Nucleus accumbens (tissue), 56 donors: ENCODE measurements at places on chromosomes 6 and 20.

DNA sequence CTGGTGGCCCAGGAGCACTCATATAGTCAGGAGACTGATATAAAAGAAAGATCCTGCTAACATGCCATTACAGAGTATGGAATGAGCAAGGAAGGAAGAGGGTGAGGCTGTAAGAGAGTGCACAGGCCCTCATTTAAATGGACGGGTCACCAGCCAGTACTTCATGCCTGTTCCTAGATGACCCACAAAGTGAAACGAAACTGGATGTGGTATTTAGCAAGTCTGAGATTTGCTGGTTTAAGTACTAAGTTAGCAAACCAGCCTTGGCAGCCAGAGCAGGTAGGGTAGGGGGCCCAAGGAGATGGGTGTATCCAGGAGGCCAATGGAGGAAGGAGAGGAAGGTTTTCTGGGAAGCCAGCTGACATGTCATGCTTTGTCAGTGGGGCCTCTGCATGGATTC is 15.9 kb downstream of the NT5E start:
- DNase-seq = no peak

DNA sequence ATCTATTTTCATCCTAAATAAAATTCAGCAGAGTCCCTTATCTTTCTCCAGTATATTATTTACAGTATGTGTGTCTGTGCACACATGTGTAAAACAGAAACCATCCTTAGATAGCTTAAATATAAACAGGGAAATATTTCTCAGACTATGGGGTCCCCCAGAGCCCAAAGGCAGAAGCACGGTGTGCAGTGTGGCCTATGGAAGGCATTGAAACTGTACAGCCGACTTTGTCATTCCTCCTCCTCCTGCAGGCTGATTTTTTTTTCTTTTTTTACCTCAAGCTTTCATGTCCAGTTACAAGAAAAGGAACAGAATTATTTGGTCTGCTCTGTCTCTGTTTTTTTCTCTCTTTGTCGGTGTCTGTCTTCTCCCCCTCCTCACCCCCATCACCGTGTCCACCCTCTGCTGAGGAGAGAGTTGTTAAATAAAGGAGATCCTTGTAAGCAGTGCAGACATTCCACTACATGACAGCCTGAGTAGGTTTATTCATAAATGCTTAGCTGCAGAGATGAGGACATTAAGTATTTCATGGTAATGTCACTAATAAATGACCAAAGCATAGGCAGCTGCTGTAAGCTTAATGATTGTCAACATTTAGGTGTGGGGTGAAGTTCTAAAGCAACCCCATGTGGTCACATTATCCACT is 31.8 kb upstream of the SLC35D3 start:
- DNase-seq = no peak

GRCh38 chr20:13877793-13878192 is 93.0 kb downstream of the NDUFAF5 start:
- no peak for DNase-seq

- DNase-seq = no peak
These were observed 141.6 kb upstream of the EYA4 start for GRCh38 chr6:133099573-133099972.

- no peak for DNase-seq
These were observed 1.9 kb downstream of the NFATC2 start for GRCh38 chr20:51540580-51540979.

- no peak for DNase-seq
These were observed 26.4 kb downstream of the ABHD12 start for GRCh38 chr20:25364180-25364788.

DNA sequence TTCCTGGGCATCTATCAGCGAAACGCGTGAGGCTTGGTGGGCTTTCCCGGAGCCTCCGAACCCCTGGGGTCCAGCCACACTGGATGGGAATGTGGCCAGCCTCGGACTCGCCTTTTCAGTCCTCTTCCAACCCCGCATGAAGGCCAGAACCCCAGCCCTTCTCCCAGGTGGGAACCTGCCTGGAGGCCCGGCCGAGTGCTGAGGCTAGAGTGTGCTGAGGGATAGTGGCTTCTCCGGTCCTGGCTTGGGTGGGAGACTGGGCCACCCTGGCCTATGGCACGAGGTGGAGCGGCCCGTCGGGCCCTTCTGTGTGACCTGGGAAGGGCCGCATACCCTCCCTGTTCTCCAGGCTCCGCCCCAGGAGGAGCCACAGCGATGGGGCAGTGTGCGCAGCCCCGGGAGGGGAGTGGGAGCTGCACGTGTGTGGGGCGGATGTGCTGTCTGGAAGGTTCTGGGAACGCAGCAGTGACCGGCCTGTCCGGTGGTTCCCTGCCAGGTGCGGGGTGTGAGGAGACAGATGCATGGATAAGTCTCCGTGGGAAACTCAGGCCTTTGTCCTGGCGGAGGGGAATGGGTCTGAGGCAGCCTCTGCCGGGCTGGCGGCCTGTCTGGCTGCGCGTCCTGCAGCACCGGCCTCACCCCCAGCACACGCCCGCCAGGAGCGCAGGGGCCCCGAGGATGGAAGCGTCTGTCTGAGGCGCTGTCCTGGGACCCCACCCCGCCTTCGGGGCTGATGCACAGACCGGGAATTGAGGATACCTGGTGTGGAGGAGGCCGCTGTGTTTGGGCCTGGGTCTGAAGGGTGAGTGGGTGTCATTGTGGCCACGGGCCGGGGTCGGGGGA is 1.1 kb upstream of the BHLHE23 start:
- DNase-seq = no peak
